ENCODE measurements at places on chromosomes 12 and 14.
A peak's percentile ranks its signal among the peaks of the same experiment; 100 is the strongest.

GRCh38 chr12:71242511-71242910, 84.7 kb upstream of the TSPAN8 start:
- DNase-seq = no peak

DNA sequence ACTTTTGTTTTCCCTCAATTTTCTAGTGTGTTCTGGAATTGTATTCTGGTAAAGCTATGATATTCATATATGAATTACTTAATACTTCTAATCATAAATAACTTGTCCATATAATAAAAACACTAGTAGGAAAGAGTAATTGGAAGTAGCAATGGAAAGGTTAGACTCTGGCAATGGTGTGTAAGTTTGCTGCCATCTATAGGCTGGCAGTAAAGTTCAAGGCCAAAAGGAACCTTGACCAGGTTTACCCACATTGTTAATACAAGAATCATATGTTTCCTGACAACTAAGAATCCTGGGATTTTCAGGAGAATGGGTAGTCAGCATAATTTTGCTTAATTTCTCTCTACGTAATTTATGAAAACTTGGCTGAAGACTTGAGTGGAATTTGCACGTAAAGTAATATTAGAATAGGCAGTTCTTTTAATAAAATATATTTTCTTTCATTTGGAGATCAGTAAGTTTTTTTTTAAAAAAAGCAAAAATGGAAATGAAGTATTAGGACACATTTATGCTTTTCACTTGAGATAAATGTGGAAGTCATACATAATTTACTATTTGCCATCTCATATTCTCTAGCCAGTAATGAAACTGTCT, 926.7 kb downstream of the GALC start:
- DNase-seq = no peak

DNA sequence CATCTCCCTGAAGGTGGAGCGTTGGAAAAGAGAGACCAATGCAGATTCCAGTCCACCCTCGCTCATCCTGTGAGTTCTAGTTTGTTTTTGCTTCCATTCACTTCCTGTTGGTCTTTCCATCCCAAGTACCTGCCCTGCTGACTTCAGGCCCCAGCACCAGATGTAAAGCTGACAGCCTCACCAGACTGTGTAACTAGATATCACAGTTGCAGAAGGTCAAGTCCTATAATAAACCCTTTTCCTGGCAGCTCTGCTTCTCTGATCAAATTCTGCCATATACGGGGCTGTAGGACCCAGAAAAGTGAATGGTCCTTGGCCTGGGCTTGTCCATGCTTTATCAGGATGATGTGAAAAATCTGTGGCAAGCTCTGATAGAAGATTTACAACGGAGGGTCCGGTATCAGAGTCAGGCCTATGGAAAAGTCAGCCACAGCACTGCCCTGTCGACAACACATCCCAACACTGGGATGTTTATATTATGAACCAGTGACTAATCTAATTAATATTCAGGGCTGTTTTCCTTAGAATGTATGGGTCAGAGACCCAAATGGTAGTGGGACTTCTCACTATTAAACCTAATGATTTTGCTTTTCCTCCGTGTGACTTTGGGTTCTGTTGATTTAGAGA, 42.1 kb downstream of the CCDC175 start:
- DNase-seq = no peak

- no peak for DNase-seq
These were observed 20.1 kb downstream of the TPCN1 start for GRCh38 chr12:113241191-113242025.

DNA sequence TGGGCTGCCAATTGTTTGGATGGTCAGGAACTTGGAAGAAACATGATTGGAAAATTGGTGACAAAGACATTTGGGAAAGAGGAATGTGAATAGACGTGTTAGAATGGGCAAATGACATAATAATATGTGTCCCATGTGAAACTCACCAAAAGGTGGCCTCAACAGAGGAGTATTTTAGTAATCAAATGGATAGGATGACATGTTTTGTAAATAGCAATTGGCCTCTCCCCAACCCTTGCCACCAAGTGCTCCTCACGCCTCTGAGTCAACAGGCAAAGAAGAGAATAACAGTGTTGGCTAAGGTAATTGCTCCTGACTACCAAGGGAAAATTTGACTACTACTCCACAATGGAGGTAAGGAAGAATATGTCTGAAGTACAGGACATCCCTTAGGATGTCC, 81.4 kb downstream of the ATXN7L3B start:
- DNase-seq = no peak

GRCh38 chr12:40015881-40016280, 90.0 kb downstream of the SLC2A13 start:
- DNase-seq = no peak

GRCh38 chr14:54039311-54039710, 82.7 kb upstream of the BMP4 start:
- DNase-seq = no peak

DNA sequence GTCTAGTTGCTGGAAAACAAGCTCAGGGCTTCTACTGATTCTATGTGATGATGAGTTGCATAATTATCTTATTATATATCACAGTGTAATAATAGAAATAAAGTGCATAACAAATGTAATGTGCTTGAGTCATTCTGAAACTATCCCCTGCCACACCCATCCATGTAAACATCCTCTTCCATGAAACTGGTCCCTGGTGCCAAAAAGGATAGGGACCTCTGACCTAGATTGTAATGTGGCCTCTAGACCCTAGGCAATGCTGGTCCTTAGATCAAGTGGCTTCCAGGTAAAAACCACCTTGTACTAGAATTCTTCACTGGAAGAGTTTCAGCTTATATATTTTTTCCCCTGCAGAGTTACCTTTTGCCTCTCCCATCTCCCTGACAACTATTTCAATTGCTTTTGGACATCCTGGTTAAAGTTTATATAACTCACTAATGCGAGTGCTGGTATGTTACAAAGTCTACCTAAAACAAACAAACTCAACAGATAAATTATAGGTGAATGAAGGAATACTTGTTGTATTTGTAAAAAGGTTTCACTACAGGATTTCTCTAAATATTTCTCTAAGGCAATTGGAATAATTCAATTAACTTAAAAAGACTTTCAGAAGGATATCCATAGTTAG, 462.5 kb downstream of the NAV3 start:
- no peak for DNase-seq

DNA sequence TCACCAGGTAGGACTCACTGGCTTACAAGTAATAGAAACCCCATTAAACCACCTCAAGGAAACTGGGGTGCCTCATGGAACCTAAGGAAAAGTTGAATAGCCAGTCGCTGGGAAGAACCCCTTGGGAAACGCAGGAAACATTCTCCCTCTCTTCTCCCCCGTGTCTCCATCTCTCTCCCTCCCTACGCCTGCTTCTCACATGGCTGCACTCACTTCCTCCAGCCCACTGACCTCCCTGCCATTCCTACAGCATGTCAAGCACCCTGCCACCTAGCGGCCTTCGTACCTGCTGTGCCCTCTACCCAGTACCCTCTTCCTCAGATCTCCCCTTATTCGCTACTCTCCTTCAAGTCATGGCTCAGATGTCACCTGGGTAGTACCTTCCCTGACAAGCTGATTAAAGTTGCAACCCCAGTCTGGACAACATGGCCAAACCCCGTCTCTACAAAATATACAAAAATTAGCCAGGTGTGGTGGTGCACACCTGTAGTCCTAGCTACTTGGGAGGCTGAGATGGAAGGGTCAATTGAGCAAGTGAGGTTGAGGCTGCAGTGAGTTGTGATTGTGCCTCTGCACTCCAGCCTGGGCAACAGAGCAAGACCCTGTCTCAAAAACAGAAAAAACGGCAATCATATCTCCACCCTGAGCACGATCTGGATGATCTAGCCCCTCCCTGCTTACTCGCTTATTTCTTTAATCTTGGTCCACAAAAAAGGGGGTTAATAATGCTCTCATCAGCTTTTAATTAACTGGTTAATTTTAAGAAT, 6.4 kb upstream of the DTX1 start:
- no peak for DNase-seq

DNA sequence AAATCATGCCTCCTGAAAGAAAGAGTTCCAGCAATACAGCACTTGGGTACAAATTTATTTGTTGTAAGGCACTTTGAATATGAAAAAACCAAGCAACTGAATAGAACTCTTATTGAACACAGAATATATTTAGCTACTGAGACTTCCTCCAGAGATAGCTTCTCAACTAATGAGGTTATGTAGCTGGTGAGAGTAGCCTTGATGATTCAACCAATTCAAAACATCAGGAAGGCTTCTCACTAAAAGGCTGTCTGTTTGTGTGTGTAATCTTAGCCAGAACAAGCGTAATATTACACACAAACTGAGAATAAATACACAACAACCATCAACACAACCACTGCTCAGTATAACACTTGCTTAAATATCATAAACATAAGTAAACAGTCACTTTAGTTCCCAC, 20.4 kb downstream of the EIF2B2 start:
- no peak for DNase-seq

DNA sequence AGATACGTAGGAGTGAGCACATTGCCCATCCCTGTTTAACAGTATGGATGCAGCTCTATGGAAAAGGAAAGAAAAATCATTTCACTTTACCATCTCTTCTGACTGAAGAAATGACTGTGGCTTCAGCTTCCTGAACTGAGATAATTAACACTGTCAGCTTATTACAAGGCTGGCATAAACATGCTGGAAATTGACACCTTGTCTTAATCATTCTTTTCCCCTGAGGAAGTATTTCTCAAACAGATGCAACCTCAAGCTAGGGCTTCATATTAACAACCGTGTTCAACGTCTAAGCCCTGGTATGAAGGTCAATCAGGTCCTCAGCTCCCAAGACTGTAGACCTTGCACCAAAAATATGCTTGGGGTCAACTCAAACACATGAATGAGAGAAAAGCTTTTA, 25.0 kb downstream of the RERG start:
- no peak for DNase-seq

GRCh38 chr12:53777936-53778644, 26.3 kb upstream of the CISTR start:
- no peak for DNase-seq

- no peak for DNase-seq
These were observed 239.0 kb upstream of the ATP2B1 start for GRCh38 chr12:89947437-89948270.

GRCh38 chr14:91997492-91997891, 42.4 kb downstream of the TRIP11 start:
- no peak for DNase-seq

DNA sequence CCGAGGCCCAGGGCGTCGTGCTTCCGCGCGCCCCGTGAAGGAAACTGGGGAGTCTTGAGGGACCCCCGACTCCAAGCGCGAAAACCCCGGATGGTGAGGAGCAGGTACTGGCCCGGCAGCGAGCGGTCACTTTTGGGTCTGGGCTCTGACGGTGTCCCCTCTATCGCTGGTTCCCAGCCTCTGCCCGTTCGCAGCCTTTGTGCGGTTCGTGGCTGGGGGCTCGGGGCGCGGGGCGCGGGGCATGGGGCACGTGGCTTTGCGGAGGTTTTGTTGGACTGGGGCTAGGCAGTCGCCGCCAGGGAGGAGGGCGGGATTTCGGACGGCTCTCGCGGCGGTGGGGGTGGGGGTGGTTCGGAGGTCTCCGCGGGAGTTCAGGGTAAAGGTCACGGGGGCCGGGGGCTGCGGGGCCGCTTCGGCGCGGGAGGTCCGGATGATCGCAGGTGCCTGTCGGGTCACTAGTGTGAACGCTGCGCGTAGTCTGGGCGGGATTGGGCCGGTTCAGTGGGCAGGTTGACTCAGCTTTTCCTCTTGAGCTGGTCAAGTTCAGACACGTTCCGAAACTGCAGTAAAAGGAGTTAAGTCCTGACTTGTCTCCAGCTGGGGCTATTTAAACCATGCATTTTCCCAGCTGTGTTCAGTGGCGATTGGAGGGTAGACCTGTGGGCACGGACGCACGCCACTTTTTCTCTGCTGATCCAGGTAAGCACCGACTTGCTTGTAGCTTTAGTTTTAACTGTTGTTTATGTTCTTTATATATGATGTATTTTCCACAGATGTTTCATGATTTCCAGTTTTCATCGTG, 612 bp downstream of the MDM2 start:
- peak; percentile 79 for DNase-seq

DNA sequence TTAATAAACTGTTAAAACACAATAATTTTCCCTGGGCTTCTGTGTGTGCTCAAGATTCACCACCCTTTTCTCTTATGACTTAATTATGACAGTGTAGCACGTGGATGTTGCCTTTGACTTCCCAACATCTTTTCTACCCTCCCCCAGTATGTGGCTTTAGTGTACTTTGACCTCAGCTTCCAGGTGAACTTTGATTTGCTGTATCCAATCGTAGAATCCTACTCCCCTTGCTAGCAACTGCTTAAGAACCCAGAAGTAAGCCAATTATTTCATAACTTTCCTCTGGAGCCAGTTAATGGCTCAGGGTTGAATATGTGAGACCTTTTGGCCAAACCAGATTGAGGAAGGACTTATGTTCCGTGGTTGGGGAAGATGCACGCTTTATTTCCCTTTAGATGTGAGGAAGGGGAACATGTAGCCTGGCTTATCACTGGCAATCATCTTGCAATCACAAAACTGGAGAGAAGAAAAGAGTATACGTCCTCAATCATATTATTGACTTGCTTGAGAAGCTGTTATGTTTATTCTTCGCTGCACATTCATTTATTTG, 259.6 kb upstream of the ATP2B1 start:
- no peak for DNase-seq

DNA sequence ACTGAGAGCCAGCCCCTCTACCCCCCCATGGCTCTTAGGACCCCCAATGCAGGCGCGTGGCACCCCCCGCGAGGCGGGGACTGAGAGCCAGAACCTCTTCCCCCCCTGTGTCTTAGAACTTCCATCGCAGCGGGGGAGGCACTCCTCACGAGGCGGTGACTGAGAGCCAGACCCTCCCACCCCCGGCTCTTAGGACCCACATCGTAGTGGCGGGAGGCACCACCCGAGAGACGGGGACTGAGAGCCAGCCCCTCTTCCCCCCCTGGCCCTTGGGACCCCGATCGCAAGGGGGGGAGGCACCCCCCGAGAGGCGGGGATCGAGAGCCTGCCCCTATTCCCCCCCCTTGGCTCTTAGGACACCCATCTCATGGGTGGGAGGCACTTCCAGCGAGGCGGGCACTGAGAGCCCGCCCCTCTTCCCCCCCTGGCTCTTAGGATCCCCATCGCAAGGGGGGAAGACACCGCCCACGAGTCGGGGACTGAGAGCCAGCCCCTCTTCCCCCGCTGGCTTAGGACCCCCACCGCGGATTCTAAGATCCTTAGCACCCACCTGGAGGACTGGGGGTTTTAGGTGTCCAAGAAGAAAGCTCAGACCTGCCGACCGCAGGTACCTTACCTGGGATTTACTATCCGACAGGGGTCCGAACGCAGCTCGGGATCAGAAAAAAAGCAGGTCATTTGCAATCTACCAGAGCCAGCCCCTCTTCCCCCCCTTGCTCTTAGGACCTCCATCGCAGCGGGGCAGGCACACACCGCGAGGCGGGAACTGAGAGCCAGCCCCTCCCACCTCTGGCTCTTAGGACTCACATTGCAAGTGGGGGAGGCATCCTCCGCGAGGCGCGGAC, 44.9 kb downstream of the DDX11 start:
- DNase-seq = peak; percentile 29

GRCh38 chr12:29610473-29611170, 113.1 kb upstream of the OVCH1 start:
- DNase-seq = no peak

Measured in activated naive CD8-positive, alpha-beta T cell treated with anti-CD3 and anti-CD28 coated beads for 36 hours (primary cell).